ENCODE measurements at places on chromosomes 11 and 22.
A peak's percentile ranks its signal among the peaks of the same experiment; 100 is the strongest.

GRCh38 chr22:46674367-46674781 lies 54.2 kb downstream of the GRAMD4 start:
- no peak for DNase-seq

GRCh38 chr11:104163100-104164027 lies 583 bp downstream of the PDGFD start:
- DNase-seq, result peak; percentile 34

GRCh38 chr11:81892770-81893635 lies 840.7 kb downstream of the FAM181B start:
- no peak for DNase-seq

DNA sequence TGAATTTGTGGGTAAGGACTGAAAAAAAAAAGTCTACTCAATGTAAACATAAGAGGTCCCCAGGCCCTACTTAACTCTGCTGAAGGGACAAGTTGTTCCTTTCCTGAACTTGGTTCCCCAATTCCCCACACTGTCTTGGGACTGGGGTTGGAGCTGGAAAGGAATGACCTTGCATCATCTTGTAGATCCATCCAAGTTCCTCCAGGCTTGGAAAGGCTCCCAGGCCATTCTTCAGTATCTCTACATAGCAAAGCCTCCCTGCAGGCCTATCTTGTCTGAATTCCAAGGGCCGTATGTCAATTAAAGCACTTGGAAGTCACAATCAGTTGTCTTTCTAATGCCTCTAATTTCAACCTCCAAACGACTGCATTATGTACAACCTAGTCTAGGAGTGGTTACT lies 361.2 kb downstream of the TMEM135 start:
- peak; percentile 56 for DNase-seq

- DNase-seq, result no peak
These were observed 9.5 kb downstream of the DRICH1 start for GRCh38 chr22:23622634-23623033.

DNA sequence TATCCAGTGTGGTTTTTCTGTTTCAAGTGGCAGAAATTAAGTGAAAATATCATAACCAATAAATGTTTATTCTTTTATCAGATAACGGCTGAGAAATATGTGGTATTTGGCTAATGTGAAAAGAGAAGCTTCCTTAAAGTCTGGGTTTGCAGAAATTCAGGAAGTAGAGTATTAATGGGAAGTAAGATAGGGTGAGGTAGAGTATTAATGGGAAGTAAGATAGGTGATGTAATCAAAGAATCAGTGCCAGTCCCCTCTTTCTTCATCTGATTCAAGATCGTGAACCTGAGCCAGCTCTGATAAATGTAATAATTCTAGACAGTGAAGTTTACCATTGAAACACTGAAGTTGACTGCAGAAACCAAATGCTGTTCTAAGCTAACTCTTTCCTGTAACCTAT lies 30.9 kb downstream of the TRPC6 start:
- DNase-seq, result no peak

DNA sequence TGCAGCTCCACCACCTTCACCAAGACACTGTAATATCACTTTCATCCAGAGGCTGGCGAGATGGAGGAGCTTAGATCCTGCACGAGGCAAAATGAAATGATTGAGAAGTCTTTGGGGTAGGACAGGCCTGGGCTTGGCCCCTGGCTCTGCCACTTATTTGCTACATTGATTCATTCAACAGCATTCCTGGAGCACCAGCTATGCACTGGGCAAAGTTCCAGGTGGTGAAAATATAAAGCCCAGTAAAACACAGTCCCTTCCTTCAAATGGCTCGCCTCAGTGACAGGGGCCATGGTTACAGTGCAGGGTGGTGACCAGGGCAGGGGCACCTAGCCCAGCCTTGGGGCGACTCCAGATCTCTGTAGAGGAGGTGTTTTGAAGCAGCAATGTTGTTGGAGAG lies 19.7 kb downstream of the ALX4 start:
- DNase-seq, result no peak

DNA sequence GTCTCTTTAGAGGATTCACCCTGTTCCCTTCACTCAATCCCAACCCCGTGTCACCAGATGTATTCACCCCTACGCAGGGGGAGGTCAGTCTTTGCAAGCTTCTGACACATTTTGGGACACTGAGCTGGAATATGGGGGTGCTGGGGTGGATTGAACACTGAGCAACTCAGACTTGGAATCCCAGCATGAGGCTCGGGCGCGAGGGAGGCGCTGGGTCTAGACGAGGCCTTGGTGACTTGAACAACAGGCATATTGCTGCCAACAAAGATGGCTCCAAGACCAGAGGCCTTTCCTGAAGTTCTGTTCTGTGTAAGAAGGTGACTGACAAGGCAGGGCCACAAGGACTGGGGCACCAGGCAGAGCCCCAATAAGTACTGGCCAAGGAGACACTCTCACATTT lies 3.0 kb upstream of the SCGB2A1 start:
- no peak for DNase-seq

DNA sequence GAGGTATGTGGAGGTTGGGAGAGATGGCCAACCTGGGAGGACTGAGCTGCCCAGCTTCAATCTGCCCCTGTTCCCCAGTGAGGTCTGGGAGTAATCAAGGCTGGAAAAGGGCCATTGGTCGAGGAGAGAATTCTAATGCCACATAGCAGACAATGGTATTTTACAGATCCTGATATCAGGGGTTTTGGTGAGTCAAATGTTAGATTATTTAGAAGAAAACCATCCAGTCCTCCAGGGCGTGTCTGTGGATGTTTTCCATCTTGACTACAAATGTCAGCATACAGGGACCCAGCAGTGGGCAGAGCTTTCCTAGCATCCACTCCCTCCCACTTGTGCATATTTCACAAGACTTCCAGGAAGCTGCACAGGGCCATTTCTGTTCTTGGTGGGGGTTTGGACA lies 107.9 kb downstream of the SCN3B start:
- peak; percentile 23 for DNase-seq

GRCh38 chr11:65051398-65051858 lies 6.9 kb downstream of the NAALADL1 start:
- no peak for DNase-seq

DNA sequence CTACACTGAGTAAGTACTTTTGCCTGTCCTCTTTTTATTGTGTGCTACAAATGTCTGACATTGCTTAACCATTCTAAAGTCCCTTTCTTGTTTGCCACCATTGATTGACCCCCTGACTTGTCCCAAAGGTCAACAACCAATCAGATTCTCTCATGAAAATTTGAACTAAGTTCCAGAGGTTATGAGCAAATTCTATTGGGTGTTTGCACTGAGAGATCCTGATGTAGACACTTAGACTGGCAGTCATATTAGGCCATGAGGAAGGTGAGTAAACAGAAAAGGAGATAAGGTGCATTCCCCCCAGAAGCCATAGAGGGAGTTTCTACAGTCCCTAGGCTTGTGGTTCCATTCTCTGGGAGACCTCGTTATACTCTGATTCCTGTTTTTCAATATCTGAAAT lies 101.3 kb upstream of the E2F8 start:
- no peak for DNase-seq

GRCh38 chr11:104256525-104256924 lies 92.6 kb upstream of the PDGFD start:
- peak; percentile 6 for DNase-seq

DNA sequence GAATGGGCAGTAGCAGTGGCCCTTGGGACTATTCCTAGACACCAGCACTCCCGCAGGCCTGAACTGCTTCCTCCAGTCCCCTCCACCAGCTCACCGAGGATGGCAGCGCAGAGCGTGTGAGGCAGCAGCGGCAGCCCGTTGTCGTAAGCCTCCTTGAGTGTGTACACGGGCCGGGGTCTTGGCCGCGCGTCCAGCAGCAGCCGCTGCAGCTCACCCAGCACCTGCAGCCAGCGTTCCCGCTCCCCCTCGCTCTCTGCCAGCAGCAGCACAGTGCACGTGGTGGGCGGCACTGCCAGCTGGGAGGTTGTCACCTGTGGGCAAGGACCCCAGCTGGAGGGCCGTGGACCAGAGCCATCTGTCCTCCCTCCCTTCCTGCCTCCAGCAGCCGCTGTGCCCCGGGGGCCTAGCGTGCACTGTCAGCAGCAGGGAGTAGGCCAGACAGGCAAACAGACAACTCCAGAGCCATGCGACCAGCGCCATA lies 13.0 kb downstream of the CDC42BPG start:
- no peak for DNase-seq
